ENCODE measurements at places on chromosomes 16 and 17.
A peak's percentile ranks its signal among the peaks of the same experiment; 100 is the strongest.

- no peak for DNase-seq
These were observed 8.5 kb upstream of the PIK3R6 start for GRCh38 chr17:8875957-8876356.

GRCh38 chr16:51374346-51374745 lies 223.3 kb upstream of the SALL1 start:
- DNase-seq: no peak

DNA sequence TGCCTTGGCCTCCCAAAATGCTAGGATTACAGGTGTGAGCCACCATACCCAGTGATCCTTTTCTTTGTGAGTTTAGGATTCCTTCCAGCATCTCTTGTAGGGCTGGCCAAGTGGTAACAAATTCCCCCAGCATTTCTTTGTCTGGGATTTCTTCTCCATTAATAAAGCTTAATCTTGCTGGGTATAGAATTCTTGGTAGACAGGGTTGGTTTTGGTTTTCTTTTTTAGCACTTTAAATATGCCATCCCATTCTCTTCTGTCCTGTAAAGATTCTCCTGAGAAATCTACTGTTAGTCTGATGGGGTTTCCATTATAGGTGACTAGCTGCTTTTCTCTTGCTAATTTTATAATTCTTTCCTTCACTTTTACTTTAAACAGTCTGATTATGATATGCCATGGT lies 173.0 kb upstream of the TOM1L1 start:
- DNase-seq: no peak

- DNase-seq: no peak
These were observed 17.4 kb downstream of the IRF8 start for GRCh38 chr16:85916141-85916890.

DNA sequence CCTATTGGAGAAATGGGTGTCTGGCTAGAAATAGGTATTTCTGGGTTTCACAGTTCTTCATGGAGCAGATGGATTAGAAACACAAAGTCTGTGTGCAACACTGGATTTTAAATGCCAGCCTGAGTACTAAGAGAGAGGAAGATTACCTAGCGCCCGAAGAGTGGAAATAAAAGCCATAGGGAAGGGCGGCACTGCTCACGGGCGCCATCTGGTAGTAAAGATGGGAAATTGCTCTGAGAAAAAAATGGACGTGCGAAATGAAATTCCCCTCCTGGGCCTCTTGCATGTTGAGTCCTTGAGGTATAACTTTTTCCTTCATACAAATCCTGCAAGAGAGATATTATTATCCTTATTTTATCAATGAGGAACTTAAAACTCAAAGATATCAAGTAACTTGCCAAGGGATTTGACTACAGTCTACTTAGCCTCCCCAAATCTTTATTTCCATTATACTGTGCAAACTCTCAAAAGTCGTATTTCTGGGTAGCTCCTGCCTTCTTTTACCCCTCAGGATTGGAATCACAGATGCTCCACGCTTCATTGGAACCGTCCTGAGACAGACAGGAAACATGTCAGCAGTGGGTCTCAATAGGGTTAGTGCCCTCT lies 72.8 kb downstream of the MMD start:
- DNase-seq: peak; percentile 41

DNA sequence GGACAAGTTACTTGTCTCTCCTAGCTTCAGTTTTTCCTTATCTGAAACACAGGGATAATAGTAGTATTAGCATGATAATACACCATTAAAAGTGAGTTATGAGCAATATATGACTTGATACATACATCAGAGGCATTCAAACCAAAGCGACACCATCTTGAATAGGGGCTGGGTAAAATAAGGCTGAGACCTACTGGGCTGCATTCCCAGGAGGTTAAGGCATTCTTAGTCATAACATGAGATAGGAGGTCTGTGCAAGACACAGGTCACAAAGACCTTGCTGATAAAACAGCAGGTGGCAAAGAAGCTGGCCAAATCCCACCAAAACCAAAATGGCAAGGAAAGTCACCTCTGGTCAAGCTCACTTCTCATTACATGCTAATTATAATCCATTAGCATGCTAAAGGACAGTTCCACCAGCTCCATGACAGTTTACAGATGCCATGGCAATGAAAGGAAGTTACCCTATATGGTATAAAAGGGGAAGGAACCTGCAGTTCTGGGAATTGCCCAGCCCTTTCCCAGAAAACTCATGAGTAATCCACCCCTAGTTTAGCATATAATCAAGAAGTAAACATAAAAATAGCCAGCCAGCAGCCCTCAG lies 37.2 kb upstream of the HS3ST3A1 start:
- no peak for DNase-seq

- DNase-seq: no peak
These were observed 22.7 kb downstream of the NQO1 start for GRCh38 chr16:69703638-69704037.

- no peak for DNase-seq
These were observed 286.1 kb upstream of the PMFBP1 start for GRCh38 chr16:72458035-72458434.

DNA sequence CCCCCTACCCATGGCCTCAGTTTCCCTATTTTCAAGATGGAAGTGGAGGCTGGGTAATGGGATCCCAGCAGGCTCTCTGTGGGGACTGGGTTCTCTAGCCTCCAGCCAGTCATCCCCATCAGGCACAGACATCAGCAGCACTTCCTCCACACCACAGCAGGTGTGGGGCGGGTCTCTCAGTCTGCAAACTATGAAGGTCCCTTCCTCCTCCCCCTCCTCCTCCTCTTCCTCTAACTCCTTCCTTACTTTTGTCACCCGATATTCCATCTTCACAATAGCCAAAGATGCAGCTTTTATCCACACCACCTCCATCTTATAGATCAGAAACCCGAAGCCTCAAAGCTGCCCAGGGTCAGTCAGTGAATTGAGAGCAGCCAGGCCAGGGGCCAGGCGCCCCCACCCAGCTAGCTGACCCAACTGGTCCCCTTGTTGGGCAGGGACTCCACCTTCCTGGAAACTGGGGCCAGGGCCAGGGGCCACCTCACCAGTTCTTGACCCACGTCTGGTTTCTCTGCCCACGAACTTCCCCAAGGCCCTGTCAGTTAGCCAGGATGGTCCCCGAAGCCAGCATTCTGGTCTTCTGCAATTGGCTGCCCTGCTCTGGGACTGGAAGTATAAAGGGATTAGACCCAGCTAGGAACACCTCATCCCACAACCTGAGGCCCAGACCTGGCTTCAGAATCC lies 2.5 kb downstream of the FAM83G start:
- no peak for DNase-seq

DNA sequence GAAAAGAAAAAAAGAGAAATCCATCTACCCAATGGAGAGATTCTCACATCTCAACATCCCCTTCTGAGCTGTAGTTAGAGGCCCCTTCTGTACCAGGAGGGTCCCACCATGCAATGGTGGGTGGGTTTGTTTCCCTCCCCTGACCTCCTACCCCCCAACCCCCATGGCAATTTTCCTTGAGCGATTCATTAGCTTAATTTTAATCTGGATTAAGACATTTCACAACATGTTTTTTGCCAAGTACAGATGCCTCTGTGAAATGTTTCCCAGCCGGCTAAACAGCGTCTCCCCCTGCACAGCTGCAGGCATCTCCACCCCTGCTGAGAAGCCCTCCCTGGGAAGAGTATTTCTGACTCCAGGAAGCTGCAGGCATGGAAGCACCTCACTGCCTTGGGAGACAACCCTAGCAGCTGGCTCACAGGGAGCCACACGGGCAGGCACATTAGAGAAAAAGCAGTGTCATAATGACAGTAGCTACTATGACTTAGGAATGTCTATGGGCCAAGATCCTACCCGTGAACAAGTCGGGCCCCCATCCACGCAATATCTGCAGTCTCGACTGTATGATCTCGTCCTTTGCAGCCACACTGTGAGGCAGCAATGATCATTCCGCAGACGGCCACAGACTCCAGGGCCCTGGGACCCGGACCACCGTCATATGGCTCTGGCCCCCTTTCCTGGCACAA lies 117.3 kb downstream of the ADCY9 start:
- no peak for DNase-seq

DNA sequence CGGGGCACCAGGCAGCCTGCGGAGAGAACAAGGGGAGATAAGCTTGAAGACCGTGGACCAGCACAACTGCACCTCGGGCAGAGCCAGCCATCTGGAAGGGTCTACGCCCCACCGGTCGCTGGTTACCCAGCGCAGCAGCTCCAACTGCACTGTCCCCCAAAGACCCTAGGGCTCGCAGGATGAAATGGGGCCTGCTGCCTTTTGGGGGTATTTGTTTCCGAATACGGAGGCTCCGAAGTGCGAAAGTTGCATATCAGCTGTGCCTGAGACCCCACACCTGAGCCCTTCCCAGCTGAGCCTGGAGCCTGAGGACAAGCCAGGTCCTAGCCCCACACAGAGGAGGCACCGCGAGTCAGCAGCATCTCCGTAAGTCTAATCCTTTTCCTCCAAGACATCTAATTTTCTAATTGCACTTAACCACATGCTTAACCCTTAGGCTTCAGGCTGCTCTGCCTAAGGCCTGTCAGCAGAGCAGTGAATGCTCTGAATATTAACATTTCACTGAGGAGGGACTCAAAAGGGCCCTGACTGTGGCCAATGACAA lies 4.0 kb downstream of the KIFC3 start:
- no peak for DNase-seq

- DNase-seq: no peak
These were observed 160.0 kb downstream of the MAP2K6 start for GRCh38 chr17:69574257-69575197.

GRCh38 chr17:75592348-75593020 lies 4.9 kb downstream of the MYO15B start:
- no peak for DNase-seq

DNA sequence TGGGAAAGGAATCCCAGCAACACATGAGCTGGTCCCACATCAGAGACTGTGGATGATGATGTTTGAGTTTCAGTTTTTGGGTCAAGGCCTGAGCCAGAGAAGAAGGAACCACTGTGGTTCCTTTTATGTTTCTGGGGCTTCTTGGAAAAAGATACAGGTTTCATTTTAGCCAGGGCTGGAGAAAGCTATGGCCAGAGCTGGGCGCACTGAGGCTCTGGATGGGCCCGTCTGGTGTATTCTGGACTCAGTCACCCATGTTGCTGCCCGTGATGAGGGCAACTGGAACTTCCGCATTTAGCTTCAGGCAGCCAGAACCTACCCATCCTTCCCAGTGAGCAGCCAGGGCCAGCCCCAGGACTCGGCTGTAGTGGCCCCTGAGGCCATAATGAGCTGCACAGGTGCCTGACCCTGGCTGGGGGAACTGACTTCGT lies 15.0 kb upstream of the PITPNA start:
- DNase-seq: no peak

DNA sequence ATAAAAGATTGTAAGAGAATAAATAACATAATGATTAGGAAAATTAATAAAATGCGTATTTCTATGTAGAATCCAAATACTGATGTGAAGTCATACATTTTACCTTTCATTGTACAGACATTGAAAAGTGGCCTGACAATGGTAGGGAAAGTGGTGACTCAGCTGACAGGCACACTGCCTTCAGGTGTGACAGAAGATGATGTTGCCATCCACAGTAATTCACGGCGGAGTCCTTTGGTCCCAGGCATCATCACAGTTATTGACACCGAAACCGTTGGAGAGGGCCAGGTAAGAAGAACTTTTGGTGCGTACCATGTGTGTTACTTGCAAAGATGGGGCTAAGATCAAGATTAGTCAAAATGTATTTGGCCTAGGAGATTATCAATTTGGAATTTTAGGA lies 232.8 kb downstream of the BCAS3 start:
- no peak for DNase-seq

DNA sequence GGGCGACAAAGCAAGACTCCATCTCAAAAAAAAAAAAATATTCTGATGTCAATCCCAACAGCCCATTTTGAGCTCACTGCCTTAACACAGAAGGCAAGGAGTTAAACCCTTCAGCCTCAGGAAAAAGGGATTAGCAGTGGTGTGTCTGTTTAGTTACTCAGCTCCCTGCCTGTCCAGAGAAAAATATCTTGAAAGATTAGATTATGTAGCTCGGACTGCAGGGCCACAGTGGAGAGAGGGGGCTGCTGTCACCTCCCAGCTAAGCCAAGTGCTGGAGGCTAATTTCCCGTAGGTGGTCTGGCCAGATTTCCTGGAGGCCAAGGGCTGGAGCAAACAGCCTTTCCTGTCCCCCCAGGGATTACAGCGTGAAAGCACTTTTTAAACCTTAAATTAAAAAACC lies 50.3 kb downstream of the C16orf95 start:
- DNase-seq: no peak

DNA sequence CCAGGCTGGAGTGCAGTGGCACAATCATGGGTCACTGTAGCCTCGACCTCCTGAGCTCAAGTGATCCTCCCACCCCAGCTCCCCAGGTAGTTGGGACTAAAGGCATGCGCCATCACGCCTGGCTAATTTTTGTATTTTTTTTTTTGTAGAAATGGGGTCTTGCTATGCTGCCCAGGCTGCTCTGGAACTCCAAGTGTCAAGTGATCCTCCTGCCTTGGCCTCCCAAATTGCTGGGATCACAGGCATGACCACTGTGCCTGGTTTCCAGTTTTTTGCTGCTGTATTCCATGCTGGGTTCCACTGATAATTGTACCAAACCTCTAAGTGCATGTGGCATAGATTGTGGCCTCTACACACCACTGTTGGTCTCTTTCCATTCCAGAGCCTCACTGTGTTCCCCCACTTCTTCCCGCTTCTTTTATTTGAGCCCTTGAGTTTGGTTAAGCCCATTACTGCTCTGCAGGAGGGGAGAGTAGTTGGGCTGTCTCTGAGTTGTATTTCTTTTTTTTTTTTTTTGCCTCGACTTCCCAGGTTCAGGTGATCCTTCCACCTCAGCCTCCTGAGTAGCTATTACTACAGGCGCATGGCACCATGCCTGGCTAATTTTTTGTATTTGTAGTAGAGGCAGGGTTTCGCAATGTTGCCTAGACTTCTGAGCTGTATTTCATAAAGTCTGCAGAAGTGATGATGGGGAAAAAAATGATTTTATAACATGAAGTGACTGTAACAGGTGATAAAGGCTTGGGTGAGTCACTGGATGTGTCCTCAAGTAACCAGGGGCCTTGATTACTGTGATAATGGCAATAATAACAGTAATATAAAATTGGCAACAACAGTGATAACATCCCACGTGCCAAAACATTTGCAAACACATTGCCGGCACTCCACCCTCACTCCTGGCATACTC lies 30.0 kb downstream of the EEF2K start:
- no peak for DNase-seq

GRCh38 chr16:66488505-66488904 lies 61.4 kb downstream of the BEAN1 start:
- DNase-seq: no peak

All from right renal cortex interstitium (tissue), 3 donors.